Amygdala (tissue), 56 donors: ENCODE measurements at places on chromosomes 13 and 19.

DNA sequence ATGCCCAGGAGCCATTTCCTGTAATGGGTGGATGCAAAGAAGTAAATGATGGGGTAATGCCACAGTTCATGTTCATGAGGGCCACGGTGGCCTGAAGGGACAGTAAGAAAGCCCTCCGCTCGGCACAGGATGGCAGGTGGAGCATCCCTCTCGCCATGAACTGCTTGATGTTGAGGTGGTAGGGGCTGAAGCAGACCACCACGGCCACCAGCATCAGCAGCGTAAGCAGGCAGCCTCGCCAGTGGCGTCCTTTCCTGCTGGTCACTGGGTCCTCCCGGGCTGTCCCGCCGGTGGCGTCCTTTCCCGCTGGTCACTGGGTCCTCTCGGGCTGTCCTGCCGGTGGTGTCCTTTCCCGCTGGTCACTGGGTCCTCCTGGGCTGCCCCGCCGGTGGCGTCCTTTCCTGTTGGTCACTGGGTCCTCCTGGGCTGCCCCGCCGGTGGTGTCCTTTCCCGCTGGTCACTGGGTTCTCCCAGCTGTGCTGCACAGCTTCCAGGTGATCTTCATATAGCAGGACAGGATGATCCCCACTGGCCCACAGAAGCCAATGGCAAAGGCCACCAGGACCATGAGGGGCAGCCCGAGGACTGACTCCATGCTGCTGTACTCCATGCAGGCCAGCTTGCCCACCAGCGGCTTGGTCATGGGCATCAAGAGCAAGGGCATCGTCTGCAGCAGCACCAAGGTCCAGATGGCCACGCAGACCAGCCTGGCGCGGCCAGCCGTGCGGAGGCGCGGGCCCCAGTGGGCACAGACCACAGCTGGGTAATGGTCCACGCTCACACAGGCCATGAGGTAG is 93.2 kb upstream of the TM9SF2 start:
- no peak for DNase-seq

DNA sequence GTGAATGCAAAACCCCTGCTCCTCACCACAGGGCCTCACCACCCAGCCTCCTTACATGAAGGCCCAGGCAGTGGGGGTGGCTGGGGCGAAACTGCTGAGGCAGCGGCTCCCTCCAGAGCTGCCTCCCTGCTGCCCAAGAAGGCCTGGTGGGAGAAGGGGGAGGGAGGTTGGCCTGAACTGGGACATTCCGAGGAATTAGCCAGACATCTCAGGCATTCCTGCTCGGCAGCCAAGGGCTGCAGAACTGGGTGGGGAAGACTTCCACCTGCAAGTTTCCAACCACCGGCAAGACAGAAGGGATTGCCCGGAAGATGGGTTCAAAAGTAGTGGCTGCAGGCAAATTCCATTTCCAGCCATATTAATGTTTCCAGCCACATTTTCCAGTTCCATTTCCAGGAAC is 2.3 kb upstream of the PSPN start:
- no peak for DNase-seq

- no peak for DNase-seq
Measured at GRCh38 chr13:57858376-57858775, 226.8 kb downstream of the PCDH17 start.

DNA sequence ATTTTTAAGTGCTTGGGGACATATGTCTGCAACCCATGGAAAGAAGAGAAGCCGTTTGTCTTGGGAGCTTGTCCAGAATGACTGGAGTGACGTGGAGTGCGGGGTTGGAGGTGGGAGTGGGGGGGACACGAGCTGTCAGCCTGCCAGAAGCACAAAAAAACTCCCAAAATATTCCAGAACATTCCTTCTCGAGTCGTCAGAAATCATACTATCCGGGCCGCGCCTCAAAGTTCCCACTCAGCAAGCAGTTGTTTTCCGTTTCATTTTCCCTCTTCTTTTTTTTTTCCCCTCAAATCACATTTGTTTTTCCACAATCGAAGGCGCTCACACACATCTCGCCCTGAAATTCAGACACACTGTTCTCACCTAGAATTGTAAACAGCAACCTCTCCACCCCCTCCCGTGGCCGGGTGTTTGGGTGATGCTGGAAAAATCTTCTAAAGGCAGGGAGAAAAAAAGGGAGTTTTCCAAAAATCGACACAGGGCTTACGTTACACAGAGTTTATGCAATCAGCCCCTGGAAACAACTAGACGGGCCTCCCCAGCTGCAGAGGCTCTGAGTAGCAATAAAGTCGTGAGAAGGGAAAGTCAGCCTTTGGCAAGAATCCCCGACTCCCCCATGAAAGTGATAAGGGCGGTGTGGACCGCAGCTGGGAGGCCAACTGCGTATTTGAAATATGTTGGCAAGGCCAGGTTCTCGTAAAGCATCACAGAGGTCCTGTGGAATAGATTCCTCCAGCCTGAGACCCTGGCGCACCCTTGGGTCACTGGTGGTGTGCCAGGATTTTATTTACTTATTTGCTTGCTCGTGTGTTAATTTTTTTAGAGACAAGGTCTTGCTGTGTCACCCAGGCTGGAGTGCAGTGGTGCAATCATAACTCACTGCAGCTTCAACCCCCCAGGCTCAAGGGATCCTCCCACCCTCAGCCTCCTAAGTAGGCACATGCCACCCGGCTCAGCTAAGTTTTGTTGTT is 31.2 kb upstream of the KLF2 start:
- DNase-seq = no peak

- peak; percentile 67 for DNase-seq
Measured at GRCh38 chr19:30682999-30683536, 310.9 kb downstream of the ZNF536 start.

GRCh38 chr13:111066544-111066943 is 48.6 kb upstream of the ARHGEF7 start:
- no peak for DNase-seq

- no peak for DNase-seq
Measured at GRCh38 chr13:27027086-27027667, 144.4 kb downstream of the USP12 start.

DNA sequence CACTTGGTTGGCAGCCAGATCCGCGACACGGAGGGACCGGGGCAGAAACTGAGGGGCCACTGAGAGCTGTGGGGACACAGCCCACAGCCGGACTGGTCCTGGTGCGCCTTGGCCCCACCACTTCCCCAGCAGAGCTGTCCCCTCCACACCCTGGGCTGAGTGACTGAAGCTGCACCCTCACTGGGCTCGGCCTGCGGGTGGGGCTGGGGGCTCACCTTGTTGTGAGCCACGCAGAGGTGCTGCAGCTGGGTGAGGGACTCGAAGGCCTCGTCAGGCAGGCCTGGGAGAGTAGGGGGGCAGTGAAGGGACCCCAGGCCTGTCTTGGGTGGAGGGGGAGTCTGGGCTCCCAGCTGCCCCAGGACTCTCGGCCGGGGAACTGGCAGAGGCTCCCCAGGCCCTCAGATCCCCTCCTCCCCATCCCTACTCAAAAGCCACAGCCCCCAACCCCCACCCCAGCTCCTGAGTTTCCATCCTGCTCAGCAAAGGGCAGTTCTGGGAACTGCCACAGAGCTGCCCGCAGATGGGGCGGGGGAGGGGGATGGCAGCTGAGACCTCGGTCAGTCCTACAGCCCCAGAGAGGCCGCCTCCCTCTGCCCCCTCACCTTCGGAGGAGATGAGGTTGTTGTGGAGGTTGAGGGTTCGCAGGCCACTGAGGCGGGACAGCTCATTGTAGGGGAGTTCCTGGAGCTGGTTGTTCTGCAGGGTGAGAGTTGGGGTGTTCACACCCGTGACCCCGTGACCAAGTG is 2.3 kb downstream of the PODNL1 start:
- DNase-seq = no peak

DNA sequence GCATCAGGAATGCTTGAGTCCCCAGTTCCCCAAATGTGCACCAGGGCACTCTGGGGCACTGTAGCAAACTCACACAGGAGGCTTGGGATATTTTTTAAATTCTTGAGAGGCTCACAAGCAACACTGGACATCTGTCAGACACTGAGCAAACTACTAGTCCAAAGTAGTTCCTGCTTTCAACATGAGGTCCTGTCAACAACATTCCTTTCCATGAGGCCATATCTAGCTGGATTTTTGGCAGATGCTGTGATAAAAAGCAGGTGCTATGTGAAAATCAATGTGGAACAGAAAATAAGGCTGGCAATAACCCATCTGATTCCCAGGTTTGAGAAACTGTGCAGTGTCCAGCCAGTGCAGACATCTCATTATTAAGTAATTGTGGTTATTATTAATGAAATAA is 50.5 kb downstream of the STARD13 start:
- no peak for DNase-seq

DNA sequence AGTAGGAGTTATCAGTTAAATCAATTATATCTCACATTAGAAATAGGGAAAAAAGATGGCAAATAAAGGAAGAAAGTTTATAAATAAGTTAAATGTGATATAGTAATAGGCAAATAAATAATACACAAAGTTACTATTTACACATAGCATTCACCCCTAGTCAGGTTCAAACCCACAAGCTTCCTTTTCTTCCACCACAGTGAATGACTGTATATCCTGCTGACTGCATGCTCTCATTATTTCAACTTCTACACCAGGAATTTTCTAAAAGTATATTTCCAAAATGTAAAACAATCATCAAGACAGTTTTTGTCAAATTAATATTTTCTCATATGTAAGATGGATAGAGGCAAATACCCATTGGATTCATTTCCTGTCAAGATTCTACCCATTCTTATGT is 548.6 kb upstream of the SLITRK5 start:
- DNase-seq = no peak

GRCh38 chr13:61040181-61040580 is 375.5 kb downstream of the PCDH20 start:
- no peak for DNase-seq

DNA sequence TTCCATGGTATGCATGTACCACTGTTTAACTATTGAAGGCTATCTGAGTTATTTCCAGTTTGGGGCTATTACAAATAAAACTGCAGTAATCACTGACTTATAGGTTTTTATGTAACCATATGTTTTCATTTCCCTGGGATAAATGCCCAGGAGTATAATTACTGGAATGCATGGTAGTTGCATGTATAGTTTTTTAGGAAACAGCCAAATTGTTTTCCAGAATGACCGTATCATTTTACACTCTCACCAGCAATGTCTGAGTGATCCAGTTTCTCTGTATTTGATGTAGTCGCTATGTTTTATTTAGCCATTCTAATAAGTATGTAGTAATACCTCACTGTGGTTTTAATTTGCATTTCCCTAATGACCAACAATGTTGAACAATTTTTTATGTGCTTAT is 42.0 kb downstream of the CYSLTR2 start:
- no peak for DNase-seq

DNA sequence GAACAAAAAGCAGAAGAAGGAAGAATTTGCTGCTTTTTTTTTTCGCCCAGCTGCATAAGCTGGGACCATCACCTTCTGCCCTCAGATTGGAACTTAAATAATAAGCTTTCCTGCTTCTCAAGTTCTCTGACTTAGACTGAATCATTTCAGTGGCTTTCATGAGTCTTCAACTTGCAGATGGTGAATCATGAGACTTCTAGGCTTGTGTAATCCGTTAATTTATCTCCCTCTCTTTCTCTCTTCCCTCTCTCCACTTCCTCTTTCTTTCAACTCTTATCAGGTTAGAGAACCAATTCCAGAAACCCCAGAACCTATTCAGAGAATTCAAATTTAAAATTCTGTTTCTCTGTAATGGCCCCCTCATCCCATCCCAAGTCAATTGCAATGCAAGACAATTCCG is 1153.7 kb downstream of the PCDH9 start:
- DNase-seq = no peak

- no peak for DNase-seq
Measured at GRCh38 chr19:16084067-16084685, 7.9 kb downstream of the TPM4 start.
